Smooth muscle cell of the coronary artery (primary cell): ENCODE measurements at places on chromosomes 13 and 19. TPM values are rescaled to one million over a fixed set of nuclear protein-coding genes. Genes with fewer than 3 reads are reported as not detected.

BRCA2 gene
- 1.1 and 1.7 TPM in 2 replicates for total RNA-seq

MYPOP gene
- total RNA-seq, result 0.94 and 1.1 TPM in 2 replicates

DZIP1 gene
- 25.6 and 27.1 TPM in 2 replicates for total RNA-seq

TEKTIP1 gene
- total RNA-seq, result not detected in 2 replicates

CBLC gene
- total RNA-seq, result 0.08 TPM in 1 of 2 replicates, not detected in the other

PSG3 gene
- not detected in 2 replicates for total RNA-seq

COL4A1 gene
- total RNA-seq, result 119 and 1,711 TPM in 2 replicates

CGB8 gene
- not detected in 2 replicates for total RNA-seq

ATXN8OS gene
- total RNA-seq, result not detected in 2 replicates

PSPN gene
- 0.53 and 0.70 TPM in 2 replicates for total RNA-seq

GFY gene
- total RNA-seq, result not detected in 2 replicates

IGFLR1 gene
- total RNA-seq, result 0.60 and 2.1 TPM in 2 replicates

U2AF1L4 gene
- 4.9 and 6.1 TPM in 2 replicates for total RNA-seq

C3 gene
- 14.0 and 218 TPM in 2 replicates for total RNA-seq

KEAP1 gene
- total RNA-seq, result 71.8 and 163 TPM in 2 replicates

IRS2 gene
- 0.38 and 2.1 TPM in 2 replicates for total RNA-seq

HTR2A gene
- 7.5 and 10.8 TPM in 2 replicates for total RNA-seq

TRIM13 gene
- total RNA-seq, result 11.7 and 16.9 TPM in 2 replicates

FGF22 gene
- total RNA-seq, result not detected in 2 replicates

C5AR2 gene
- under 0.01 and 0.12 TPM in 2 replicates for total RNA-seq

MBD3L3 gene
- not detected in 2 replicates for total RNA-seq

MUC16 gene
- total RNA-seq, result not detected in 2 replicates
